Stimulated activated CD4-positive, alpha-beta T cell treated with anti-CD3 and anti-CD28 coated beads, TNF-alpha, amount 100 ng/mL, for 24 hours (primary cell): ENCODE measurements at places on chromosomes 1 and 21.

DNA sequence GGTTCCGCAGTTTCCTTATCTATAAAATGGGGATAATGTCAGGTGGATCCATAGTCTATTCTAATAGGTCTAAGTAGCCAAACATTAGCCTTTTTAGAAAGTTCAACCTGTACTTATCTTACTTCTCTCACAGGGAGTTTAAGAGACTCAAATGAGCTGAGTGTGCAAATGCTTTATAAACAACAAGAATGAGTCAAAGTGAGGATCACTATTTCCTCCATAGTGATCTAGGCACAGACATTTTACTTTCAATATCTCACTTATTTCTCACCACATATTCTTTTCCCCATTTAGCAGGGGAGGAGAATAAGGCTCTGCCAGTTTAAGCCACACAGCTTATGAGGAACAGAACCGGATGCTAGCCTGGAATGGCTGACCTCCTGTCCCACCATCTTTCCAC lies 92.1 kb upstream of the LMO4 start:
- no peak for DNase-seq

GRCh38 chr1:32464716-32465577 lies at the start of gene ZBTB8B:
TSS of gene ZBTB8B (plus strand) at chr1:32465072. CDS start at chr1:32470625, 5,553 bp downstream.
- peak; percentile 45 for DNase-seq

- DNase-seq = no peak
Observed at GRCh38 chr1:182113879-182114626, 52.5 kb upstream of the ZNF648 start.

DNA sequence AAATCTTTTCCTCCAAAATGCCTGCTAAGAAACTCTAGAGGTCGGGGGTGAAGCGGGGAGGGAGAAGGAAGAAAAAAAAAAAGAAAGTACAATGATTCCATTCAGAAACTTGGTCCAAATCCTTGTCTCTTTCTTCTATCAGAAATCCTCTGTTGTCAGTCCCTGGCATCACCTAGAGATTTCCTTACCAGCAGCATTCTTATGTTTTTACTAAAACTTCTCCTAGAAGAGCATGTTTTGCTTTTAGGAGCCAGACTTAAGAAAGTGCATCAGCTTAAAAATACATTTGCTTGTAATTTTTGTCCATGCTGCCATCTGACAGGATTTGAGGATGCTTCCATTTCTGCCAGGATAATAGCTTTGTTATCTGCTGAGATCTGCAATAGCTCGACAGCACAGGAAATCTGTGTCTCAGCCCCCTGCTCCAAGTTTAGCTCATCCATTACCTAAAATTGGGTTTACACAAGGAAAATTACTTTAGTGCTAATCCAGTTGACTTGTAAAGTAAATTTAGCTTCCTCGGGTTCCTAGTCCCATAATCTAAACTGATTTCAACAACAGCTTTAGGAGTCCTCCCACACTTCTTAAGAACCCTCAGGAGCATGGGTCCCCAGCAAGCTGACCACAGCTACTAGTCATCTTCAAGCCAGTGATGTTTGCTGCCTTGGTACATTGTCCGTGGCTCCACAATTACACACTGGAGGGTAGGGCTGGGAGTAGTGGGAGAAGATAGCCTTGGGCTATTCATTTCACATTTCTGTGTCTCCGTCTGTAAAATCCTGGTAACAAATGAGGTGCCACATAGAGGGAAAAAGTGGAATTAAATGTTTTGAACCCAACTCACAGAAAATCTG lies 92.3 kb upstream of the UBE2U start:
- no peak for DNase-seq

GRCh38 chr21:40829791-40830190 lies 17.2 kb downstream of the DSCAM start:
- no peak for DNase-seq

- no peak for DNase-seq
Observed at GRCh38 chr1:74502858-74503257, 9.6 kb downstream of the LRRC53 start.

DNA sequence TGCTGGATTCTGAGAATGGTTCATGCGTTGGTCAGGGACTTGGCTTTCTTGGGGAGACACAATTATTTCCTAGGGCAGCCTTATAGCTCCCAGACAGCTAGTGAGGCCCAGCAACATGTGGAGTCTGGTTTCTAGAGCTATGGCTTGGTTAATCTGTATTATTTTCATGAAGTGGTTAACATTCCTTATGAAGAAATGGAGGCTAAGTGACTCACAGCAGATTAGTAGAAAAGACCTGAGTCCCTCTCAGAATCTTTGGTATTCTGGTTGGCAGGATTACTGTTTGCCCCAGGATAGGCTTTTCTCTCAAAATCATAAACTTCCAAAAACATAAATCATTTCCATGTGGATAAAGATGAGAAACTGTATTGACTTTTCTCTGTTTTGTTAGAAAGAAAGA lies 42.3 kb downstream of the DUSP10 start:
- DNase-seq = no peak

GRCh38 chr1:153958961-153959260 lies 499 bp upstream of the CRTC2 start:
- DNase-seq = no peak

GRCh38 chr21:35465741-35466140 lies 416.6 kb upstream of the RUNX1 start:
- DNase-seq = no peak

- DNase-seq = no peak
Observed at GRCh38 chr1:227918083-227918700, 29.5 kb downstream of the WNT9A start.

- DNase-seq = no peak
Observed at GRCh38 chr1:10613861-10614260, 139.1 kb downstream of the PEX14 start.

- no peak for DNase-seq
Observed at GRCh38 chr1:197633447-197634078, 141.7 kb downstream of the DENND1B start.

DNA sequence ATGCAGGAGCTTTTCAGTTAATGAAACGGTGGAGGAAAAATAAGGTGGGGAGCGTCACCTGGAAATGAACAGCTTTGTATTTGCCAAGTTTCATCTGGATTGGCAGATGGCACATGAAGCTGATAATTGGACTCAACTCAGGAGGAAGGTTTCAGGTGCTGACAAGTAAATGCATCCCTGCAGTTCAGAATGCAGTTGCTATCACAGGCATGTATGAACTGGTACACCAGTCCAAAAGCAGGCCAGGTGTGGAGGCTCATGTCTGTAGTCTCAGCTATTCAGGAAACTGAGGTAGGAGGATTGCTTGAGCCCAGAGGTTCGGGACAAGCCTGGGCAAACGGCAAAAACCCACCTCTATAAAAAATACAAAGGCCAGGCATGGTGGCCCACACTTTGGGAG lies 15.5 kb downstream of the DEGS1 start:
- DNase-seq = no peak

DNA sequence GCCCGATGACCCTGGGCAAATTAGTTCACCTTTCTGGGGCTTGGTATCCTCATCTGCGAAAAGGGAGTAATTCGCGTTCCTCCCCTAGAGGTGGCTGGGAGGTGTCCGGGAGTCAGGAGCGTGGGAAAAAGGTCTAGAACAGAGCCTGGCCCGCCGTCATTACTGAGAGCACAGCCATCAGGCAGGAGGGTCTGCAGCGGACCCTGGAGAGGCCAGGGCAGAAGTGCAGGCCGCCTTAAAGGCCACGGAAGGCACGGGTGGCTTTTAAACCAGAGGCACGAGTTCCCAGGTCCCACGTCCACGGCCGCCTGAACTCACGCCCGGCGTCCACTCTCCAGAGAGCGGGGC lies 850 bp downstream of the PANK4 start:
- DNase-seq = no peak

DNA sequence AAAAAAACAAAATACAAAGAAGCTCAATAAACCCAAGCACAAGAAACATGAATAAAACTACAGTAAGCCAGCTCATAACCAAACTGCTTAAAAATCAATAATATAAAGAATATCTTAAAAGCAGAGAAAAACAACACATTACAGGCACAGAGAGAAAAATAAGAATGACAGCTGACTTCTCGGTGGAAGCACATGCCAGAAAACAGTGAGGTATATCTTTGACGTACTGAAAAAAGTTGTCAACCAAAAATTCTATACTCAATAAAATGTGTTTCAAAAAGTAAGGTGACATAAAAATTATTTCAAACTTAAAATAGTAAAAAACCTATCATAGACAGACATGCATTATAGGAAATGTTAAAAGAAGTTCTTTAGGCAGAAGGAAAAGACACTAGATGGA lies 33.3 kb downstream of the ZZZ3 start:
- no peak for DNase-seq

DNA sequence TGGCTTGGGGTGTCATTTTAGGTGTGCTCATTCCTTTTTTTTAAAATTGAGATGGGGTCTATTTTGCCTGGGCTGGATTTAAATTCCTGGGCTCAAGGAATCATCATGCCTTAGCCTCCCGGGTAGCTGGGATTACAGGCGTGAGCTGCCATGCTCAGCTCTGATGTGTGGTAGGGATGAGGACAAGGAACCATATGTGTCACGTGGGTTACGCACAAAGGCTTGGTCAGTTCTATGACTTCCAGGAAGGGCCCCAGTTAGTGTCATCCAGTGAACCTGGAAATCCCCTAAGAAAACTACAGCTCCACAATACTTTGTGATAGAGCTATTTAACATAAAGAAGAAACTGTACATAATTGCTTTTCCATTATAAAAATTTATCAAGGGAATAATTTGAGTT lies 6.7 kb upstream of the METTL25B start:
- DNase-seq = no peak

DNA sequence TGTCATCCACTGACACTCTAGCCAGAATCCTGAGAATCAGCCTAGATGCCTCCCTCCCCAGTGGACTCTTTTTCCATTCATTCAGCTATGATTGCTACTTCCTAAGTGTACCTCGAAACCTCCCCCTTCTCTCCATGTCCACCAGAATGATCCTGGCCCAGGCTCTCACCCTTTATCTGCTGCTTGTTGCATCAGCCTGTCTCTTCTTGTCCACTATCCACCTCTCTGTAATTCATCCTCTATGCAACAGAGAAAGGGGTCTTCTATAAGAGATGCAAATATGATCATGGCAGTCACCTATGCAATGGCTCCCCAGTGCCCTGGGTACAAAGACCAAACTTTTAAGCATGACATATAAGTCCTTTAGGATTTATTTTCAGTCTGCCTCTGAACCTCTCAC lies 37.7 kb downstream of the JUN start:
- DNase-seq = no peak

DNA sequence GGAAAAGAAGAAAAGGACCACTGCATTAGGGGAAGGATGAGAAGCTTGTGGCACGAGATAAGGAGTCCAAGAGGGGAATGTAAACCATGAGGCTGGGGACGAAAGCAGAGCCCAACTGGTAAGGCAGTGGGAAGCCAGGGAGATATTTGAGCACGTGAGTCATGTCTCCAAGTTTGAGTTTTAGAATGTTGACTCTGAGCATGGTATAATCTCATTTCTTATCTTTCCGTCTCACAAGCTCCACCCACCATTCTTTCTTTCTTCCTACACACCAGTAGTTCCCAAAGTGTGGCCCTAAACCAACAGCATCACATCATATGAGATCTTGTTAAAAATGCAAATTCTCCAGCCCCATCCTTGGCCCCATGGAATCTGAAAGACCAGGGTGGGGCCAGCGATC lies 145.3 kb downstream of the PLPP3 start:
- DNase-seq = no peak

- DNase-seq = no peak
Observed at GRCh38 chr1:181784039-181784683, 277.4 kb downstream of the ZNF648 start.

GRCh38 chr21:39386899-39387298 lies 38.0 kb upstream of the HMGN1 start:
- no peak for DNase-seq

DNA sequence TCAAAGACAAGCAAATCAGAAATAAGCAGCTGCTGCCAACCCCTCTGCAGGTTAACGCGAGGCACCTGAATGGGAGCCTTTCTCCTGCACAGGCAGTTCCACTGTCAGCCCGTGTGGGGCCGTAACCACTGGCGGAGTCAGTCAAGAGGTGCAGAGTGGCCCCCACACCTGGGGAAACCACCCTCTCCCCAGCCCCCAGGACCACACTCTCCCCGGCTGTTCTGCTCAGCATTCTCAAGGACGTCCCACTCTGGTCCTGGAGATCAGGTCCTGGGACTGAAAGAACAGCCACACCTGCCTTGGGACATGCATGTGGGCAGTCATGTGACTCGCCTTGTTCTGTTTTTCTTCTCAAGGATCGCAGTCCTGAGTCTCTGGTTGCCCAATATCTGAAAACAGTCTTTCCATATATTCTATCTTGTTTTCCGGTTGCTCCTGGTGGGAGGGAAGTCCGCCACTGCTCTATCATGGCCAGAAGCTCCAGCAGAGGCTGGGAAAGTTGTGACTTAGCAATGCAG lies 252.5 kb downstream of the PTPRU start:
- DNase-seq = no peak

DNA sequence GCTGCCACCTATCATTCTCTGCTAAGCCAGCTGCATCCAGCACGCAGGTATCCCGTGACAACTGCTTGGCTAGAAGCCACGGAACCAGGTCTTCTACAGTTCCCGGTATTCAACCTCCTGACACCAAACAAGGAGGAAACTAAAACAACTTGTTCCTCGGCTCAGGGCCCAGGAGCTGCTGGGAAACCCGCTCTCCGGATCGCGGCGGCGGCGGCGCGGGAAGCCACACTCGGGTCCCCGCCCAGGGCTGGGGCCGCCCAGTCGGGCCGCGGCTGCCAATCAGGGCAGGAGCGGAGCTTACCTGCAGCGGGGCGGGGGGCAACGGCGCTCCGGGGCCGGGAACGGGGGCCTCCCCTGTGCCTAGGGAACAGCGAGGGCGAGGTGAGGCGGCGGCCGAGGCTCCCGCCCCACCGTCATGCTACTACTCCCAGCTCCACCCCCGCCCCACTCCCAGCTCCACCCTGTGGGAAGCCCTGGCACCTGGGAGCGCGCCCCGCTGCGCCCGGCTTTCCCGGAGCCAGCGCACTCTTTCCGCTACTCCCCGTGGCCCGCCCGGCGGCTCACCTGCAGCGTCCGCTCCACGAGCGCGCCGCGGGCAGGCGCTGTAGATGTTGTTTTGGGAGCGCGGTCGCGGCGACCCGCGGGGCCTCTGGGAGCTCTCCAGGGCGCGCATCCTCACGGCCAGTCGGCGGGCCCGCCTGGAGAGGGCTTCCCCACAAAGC lies 12.1 kb downstream of the IL24 start:
- peak; percentile 47 for DNase-seq

DNA sequence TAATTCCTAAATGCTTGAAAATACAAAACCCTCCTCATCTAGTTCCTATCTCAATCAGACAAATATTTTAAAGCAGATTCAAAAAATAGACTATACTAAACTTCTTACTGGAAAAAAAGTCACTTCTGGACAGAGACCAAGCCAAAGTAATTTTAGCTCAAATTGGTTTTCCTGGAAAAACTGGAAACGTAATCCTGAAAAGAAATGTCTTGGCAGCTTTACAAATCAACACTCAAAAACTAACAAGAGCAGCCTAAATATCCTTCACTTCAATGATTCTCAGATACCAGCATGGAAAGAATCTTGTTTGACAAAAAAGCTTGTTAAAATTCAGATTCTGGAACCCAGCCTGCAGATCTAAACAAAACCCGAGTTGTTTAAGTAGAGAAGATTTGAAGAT lies 9.1 kb upstream of the GPR88 start:
- no peak for DNase-seq
